Caudate nucleus (tissue), 63 donors: ENCODE measurements at places on chromosomes 3 and 15.

DNA sequence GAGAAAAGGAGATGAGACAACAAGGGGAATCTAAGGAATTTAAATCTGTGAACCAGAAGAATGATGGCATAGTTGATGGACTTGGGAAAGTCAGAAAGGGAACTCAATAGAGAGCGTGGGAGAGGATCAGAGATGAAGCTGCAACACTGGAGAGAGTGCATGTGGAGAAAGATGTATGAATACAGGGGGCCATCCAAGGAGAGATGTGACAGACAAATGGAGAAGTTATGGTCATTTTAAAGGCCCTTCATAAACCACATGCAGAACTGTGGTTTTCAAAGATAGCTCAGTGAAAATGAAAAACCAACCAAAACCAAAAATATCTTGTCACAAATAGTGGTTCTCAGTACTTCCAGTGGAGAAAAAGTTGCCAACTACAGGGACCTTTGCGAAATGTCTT lies 265.2 kb downstream of the SUCLG2 start:
- no peak for DNase-seq

DNA sequence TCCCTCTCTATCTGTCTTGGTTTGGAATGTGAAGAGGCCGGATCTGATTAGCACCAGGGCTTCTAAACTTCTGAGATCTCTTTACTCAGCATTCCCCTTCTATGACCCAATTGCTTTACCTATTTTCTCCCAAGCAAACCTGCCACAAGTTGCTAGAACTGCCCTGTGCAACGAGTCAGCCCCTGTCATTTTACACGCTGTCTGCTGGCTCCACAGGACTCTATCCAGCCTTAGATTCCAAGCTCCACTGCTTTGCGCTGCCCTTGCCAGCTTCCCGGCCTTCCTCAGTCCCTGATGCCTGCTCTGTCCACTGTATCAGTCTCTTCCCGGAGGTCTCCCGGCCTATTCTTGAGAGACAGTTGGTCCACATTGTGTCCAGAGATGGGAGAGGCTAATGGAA lies 12.3 kb downstream of the CEP19 start:
- DNase-seq: no peak

- no peak for DNase-seq
Observed at GRCh38 chr3:137760341-137761098, 3.6 kb upstream of the SOX14 start.

- no peak for DNase-seq
Observed at GRCh38 chr15:70559265-70560239, 203.8 kb downstream of the UACA start.

- DNase-seq: no peak
Observed at GRCh38 chr15:56699743-56700142, 33.6 kb downstream of the ZNF280D start.

GRCh38 chr15:99435877-99436541 lies 129.8 kb upstream of the MEF2A start:
- no peak for DNase-seq

DNA sequence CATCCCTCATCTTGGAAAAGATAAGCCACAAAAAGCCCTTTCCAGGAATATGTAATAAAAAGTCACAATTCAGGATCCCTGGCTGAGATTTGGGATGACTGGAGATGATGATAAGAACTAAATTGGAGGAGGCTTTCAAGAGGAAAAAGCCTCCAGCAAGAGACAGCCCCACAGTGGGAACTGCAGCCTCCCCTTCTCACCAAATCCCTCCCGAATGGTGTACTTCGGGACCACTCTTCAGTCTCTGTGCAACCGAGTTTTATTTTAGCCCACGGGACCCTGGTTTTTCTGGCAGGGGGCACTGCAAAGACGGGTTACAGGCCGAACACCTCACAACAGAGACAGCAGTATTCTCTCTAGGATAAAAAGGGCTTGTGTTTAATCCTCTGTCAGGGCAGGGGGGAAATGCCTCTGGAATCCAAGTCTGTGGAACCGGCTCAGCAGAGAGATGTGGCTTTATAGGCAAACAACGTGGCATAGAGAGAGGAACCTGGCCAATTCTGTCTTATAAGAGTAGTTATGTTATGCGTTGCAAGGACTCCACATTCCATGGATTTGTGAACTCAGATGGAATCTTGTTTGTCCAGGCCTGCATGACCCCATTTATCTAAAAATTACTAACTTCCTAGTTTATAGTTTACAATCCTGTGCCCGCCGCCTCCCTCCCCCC lies 1.2 kb upstream of the LMCD1 start:
- peak; percentile 44 for DNase-seq

DNA sequence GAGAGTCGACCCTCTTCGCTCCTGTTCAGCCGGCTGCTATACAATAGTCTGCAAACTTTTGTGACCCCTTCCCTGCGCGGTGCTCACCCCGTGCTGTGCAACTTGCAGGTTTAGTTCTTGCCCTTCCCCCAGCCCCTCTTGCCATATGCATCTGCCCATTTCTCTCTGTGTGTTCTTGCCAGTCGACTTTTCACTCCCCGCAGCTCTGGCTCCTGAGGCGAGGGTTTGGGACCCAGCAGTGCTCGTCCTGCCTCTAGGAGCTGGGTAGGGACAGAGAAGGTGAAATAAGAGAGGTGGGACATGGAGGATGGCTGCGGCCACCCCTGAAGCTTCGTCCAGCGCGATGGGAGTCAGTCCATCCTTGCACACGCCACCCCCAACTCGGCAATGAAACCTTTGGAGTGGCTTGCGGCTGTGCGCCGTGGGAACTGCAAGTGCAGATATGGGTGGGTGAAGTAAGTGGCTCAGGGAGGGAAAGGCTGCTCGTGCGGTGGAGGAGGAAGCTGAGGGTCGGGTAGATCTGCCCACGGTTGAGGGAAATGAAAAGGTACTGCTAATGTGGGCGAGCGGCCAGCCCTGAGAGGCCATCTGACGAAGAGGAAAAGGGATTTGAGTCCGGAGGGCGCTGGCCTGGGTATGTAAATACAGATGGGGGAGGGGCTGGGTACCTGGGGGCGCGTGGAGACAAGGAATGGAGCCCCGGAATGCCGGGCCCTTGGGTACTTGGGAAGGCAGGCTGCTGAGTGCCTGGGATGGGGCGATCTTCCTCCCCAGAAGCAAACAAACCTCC lies 1.0 kb downstream of the LRRC3B start:
- no peak for DNase-seq

DNA sequence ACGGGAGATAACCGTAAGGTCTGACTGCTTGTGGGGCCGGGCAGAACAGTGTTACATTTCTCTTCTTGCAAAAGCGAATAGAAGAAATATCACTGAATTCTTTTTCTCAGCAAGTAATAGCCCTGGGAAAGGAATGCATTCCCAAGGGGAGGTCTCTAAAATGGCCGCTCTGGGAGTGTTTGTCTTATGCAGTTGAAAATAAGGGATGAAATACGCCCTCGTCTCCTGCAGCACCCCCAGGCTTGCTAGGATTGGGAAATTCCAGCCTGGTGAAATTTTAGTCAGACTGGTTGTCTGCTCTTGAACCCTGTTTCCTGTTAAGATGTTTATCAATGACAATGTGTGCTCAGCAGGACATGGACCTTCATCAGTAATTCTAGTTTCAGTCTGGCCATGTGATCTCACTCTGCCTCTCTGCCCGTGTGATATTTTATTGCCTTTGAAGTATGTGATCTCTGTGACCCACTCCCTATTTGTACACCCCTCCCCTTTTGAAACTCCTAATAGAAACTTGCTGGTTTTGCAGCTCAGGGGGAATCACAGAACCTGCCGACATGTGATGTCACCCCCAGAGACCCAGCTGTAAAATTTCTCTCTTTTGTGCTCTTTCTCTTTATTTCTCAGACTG lies 715.6 kb downstream of the ROBO1 start:
- DNase-seq: no peak

- DNase-seq: no peak
Observed at GRCh38 chr15:90192961-90193786, 8.0 kb upstream of the SEMA4B start.

- DNase-seq: no peak
Observed at GRCh38 chr3:127739347-127740135, 66.8 kb downstream of the ABTB1 start.

- no peak for DNase-seq
Observed at GRCh38 chr15:81032818-81033217, 32.1 kb downstream of the TLNRD1 start.

GRCh38 chr3:141610939-141611338 lies 124.1 kb downstream of the RASA2 start:
- no peak for DNase-seq

- no peak for DNase-seq
Observed at GRCh38 chr3:123568875-123569274, 16.0 kb downstream of the HACD2 start.

GRCh38 chr3:54899273-54899672 lies 28.6 kb downstream of the LRTM1 start:
- no peak for DNase-seq

GRCh38 chr15:98791046-98791701 lies 142.8 kb downstream of the IGF1R start:
- no peak for DNase-seq

- no peak for DNase-seq
Observed at GRCh38 chr15:90749754-90750153, 32.6 kb downstream of the BLM start.

- no peak for DNase-seq
Observed at GRCh38 chr3:115450036-115450435, 173.3 kb upstream of the GAP43 start.

- DNase-seq: peak; percentile 58
Observed at GRCh38 chr3:123449102-123449996, 459 bp upstream of the ADCY5 start.

- no peak for DNase-seq
Observed at GRCh38 chr3:157100608-157101396, 59.1 kb downstream of the CCNL1 start.

- DNase-seq: no peak
Observed at GRCh38 chr3:63931290-63931689, 19.1 kb upstream of the SCAANT1 start.

- DNase-seq: no peak
Observed at GRCh38 chr3:50237133-50237651, 1.2 kb downstream of the GNAI2 start.

- no peak for DNase-seq
Observed at GRCh38 chr15:99167640-99168039, 62.8 kb downstream of the SYNM start.

DNA sequence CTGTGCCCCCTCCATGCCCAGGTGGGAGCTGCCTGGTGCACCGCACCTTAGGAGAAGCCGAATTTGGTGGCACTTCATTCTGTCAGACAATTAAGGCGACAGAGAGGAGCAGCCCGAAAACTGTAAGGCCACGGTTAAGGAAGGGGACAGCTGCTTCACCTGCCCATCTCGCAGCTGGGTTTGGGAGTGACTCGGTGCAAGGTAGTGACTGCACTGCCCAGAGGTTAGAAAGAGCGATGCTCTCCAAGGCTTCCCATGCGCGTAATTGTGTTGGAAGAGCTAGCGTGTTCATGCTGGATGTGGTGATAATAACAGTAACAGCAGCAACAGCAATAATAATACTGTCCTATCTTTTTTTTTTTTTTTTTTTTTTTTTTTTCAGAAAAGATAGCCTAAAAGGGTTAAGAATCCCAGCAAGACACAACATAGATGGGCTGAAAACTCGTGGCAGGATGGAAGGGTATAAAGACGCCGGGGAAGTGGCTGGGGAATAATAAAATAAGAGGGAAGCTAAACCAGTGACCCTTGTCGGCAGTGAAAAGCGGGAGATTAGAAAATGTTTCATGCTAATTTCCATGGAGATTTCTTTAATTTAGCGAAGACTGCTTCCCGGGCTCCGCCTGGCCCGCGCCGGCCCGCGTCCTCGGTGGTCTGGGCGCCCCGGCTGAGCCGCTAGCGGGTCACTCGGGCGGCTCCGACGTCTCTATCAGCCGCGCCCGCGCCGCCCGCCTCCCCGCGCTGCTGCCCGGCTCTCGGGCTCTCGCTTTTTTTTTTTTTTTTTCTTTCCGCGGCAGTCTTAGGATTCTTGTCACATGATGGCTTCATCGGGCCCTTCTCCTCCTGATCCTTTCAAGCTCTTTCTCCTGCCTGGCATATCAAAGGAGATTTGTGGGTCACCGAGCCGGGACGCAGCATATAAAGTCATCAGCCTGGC lies 617.1 kb downstream of the NR2F2 start:
- DNase-seq: no peak

DNA sequence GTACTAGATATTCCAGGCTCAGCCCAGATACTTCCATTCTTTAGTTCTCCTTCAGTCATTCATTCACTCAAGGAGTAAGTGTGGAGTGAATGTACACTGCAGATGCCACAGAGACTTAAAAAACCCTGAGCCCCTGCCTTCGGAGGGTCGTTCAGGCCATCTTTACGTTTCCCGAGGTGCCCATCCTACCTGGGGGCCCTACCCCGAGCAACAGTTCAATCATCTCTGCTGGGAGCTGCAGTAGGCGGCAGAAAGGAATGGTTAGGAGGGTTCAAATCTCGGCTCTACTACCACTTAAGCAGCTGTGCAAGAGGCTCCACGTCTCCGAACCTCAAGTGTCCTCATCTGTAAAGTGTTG lies 613 bp downstream of the SEC13 start:
- DNase-seq: no peak

DNA sequence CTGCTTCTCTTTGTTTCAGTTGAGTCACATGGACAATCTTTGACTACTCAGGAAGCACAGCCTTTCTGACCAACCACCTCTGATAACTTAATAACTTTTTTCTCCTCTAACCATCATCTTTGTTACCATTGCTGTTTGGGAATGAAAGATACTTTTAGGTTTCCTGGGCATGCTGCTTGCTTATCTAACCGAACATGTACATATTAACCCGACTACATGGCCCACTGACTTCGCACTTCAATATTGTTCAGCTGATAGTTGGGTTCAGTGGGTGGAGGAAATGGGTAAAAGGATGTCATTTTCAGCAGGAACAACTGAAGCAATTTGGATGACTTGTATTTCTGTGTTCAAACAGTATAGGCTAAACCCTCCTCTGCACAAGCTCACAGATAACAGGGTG lies 214.3 kb downstream of the SQOR start:
- DNase-seq: no peak

- no peak for DNase-seq
Observed at GRCh38 chr15:93830221-93831080, 400.9 kb upstream of the MCTP2 start.

DNA sequence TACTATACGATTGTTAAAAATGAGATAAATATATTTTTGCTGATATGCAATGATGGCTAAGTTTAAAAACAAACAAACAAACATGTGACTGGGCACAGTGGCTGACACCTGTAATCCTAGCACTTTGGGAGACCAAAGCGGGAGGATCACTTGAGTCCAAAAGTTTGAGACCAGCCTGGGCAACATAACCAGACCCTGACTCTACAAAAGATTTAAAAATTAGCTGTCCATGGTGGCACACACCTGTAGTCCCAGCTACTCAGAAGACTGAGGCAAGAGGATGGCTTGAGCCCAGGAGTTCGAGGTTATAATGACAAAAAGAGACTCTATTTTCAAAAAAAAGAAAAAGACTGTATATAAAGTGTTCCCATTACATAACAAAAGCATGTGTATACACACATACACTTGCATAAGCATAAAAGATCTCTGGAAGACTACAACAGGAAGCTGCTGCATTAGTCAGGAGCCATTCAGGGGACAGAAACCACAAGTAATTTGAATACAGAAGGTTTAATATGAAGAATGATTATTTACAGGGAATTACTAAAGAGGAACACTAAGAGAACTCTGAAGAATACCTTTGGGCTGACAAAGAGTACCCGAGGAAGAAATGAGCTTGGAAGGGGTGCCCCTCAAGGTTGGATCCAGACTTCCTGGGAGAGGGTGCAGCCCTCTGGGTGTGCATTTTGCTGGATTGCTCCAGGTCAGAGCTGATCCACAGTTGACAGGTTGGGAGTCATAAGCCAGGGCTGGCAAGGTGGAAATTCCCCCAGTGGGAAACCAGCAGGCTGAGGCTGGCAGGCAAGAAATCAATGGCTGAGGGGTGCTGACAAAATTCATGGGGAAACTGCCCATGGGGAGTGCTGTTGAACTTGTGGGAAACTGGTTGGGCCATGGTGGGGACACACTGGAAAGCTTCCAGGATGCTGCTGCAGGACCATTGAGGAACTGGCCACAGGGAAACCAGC lies 9.3 kb upstream of the TM4SF18 start:
- no peak for DNase-seq
